ENCODE measurements at places on chromosomes 12 and 14. TPM values are rescaled to one million over a fixed set of nuclear protein-coding genes. Genes with fewer than 3 reads are reported as not detected.

DNA sequence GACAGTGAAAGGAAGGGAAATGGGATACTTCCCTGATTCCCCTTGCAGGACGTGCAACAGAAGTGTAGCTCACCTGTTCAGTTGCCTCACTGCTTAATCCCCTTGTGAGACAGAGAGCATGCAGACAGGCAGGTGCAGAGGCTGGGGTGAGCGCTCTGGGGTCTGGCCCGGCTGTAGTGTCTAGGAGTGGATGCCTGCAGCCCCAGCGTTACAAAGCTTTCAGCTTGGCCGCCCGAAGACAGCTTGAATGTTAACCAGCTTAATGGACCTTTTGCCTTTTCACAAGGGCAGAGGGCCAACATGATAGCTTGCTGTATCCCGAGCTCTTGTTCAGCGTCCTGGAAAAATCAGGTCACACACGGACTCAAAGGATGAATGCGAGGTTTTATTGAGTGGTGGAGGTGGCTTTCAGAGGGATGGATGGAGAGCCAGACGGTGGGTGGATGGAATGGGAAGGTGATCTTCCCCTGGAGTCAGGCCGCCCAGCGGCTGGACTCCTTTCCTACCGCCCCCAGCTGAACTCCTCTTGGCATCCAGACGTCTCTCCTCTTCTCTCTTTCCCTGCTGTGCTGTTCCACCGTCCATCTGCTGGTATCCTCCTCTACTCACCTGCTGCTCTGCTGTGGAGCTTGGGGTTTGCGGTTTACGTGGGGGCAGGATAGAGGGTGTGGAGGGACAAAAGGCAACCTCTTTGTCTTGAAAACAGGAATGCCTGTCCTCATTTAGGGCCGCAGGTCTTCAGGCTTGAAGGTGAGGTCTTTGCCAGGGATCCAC, 86.2 kb upstream of the RESF1 start:
- H3K4me3 ChIP-seq = no peak overlapping the region
- no peaks in the 10 kb centered on the region for H3K27me3 ChIP-seq
- DNase-seq = no peak
- H3K27ac ChIP-seq = no peak overlapping the region

DNA sequence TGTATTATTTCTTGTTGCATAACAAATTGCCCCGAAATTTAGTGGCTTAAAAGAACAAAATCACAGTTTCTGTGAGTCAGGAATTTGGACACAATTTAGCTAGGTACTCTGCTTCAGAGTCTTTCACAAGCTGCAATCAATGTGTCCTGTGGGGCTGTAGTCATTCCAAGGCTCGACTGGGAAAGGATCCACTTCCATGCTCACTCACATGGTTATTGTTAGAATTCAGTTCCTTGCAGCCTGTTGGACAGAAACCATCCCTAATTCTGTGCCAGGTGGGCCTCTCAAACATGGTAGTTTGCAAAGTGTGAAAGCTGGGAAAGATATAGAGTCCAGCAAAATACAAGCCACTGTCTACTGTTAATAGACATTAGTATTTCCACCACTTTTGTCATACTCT, 59.7 kb upstream of the ARID2 start:
- no peak for DNase-seq
- H3K36me3 ChIP-seq = no peaks in the 10 kb centered on the region
- no peaks in the 10 kb centered on the region for H3K27me3 ChIP-seq
- H3K27ac ChIP-seq = no peak overlapping the region
- no peak overlapping the region for H3K4me3 ChIP-seq
- peaks cover 11% of the 10 kb centered on the region for H3K4me1 ChIP-seq

GRCh38 chr12:13027032-13027431, 17.1 kb upstream of the FAM234B start:
- DNase-seq = no peak
- H3K27ac ChIP-seq = no peak overlapping the region
- H3K4me1 ChIP-seq = peaks cover 16% of the 10 kb centered on the region
- no peaks in the 10 kb centered on the region for H3K27me3 ChIP-seq
- H3K36me3 ChIP-seq = no peaks in the 10 kb centered on the region
- H3K4me3 ChIP-seq = no peak overlapping the region

- H3K27ac ChIP-seq = no peak overlapping the region
- H3K27me3 ChIP-seq = no peaks in the 10 kb centered on the region
- peaks cover 10% of the 10 kb centered on the region for H3K4me1 ChIP-seq
Measured at GRCh38 chr12:59737725-59738463, 142.1 kb downstream of the SLC16A7 start.

DNA sequence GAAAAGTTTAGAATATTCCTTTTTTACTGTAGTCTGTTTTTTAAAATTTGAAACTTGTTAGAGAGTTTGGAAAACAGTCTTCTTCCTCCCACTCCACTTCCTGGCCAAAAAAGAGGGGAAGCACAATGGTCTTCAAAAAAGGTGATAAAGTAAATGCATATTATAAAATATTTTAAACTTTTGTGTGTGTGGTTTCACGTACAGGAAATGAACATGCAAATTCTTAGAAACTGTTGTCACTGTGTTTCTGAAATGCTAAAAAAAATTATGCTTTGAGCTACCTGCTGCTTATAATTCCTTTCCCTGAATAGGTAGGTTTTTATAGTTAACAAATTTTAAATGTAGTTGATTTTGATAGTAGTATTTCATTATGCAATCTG, 2.9 kb downstream of the FGFR1OP2 start:
- no peaks in the 10 kb centered on the region for H3K36me3 ChIP-seq
- H3K27ac ChIP-seq = no peak overlapping the region
- H3K4me1 ChIP-seq = peaks cover 32% of the 10 kb centered on the region
- H3K4me3 ChIP-seq = no peak overlapping the region

GRCh38 chr12:32296567-32296966, 102.8 kb upstream of the FGD4 start:
- DNase-seq = no peak
- H3K4me3 ChIP-seq = no peak overlapping the region
- H3K27me3 ChIP-seq = no peaks in the 10 kb centered on the region
- no peaks in the 10 kb centered on the region for H3K36me3 ChIP-seq

DNA sequence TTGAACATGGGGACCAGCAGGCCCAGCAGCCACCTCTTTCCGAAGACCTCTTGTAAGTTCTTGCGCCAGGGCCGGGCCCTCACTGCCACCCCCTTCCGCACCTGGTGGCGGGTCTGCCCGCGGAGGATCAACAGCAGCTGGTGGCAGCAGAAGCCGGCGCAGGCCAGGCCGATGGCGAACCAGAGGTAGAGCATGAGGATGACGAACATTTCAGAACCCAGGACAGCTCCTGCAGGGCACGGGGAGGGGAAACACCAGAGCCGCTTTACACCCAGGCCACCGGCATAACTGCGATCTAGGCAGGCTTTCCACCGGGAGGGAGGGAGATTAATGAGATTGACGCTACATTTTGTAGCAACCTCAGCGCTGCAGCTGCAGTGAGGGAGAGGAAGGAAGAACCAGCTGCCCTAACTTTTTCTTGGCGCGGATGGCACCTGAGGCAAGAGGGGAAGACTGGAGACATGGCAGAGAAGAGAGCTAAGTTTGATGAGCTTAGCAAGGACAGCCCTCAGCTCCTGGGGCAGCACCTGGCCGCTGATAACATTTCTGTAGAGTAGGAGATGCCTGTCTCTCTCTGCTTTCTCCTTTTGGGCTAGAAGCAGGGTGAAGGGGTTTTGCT, 7.8 kb downstream of the ZDHHC22 start:
- H3K36me3 ChIP-seq = no peaks in the 10 kb centered on the region
- H3K4me3 ChIP-seq = no peak overlapping the region
- no peaks in the 10 kb centered on the region for H3K4me1 ChIP-seq
- no peaks in the 10 kb centered on the region for H3K27me3 ChIP-seq
- no peak for DNase-seq

DNA sequence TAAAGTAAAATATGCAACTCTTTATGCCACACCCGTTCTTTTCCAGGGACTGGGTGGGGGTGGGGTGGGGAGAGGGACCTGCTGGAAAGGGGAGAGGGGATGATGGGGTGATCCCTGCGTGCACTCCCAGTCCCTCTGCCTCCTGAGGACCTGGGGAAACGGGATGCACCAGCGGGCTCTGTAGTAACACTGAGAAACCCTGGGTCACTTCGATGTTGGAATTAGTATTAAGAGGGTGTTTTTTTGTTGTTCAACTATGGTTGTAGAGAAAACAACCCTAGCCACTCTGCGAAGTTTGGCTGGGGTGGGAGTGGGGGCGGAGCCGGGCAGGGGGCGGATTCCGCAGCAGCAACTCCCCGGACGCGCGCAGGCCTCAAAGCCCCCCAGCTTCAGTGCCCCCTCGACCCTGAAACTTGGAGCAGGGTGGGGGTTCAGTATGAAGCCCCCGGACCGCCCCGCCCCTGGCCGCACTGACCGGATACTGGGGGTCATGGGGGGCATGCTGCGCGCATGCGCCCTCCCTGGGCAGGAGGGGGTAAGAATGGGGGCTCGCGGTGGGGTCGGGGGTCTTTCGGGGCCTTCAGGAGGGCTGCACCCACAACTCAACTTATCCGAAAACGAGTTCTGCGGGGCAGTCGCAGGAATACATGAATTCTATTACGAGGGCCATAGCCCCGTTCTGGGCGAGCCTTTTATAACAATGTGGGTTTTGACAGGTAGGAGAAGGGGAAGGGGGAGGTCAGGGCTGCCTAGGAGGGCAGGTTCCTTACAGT, 1.3 kb upstream of the ARHGEF25 start:
- H3K27me3 ChIP-seq = no peaks in the 10 kb centered on the region
- H3K36me3 ChIP-seq = peaks cover 36% of the 10 kb centered on the region
- H3K4me3 ChIP-seq = peak overlapping the region; percentile 92
- H3K27ac ChIP-seq = peak overlapping the region; percentile 98
- peaks cover 96% of the 10 kb centered on the region for H3K4me1 ChIP-seq

Gene CHD8
- total RNA-seq = 56.1 TPM

GRCh38 chr12:19841451-19841850, 402.2 kb downstream of the AEBP2 start:
- H3K4me1 ChIP-seq = peaks cover 16% of the 10 kb centered on the region
- H3K27ac ChIP-seq = no peak overlapping the region
- H3K36me3 ChIP-seq = no peaks in the 10 kb centered on the region
- no peak for DNase-seq

DNA sequence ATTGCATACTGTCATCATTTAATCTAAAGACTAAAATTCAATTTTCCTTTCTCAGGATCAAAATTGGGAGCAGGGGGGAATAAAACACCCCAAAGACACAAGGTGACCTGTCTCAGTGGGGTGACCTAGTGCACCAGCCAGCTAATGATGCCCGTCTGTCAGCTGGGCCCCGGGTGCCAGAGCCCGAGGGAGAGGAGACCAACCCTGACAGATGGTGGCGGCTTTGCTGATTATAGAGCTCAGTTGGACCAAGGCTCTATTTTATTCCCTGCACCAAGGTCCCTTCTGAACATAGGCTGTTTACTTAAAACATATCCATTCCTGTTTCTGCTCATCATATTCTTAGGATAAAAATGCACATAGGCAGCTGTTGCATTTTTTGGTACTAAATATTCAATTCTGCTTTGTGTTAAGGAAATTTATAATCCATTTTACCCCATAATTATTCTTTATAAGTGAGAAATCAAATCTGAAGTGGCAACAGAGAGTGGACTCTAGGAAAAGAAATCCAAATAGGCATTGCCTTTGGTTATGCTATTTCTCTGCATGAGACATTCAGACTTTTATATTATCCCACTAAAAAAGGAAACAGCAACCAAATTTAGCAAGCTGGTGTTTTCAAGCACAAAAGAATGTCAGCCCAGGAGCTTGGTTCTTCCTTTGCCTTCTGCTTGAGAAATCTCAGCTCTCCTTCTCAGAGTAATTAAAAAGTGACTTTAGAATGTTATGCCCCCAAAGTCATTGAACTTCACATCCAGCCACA, 96.8 kb upstream of the IFNG-AS1 start:
- H3K4me1 ChIP-seq = no peaks in the 10 kb centered on the region
- no peaks in the 10 kb centered on the region for H3K27me3 ChIP-seq
- no peaks in the 10 kb centered on the region for H3K36me3 ChIP-seq

DNA sequence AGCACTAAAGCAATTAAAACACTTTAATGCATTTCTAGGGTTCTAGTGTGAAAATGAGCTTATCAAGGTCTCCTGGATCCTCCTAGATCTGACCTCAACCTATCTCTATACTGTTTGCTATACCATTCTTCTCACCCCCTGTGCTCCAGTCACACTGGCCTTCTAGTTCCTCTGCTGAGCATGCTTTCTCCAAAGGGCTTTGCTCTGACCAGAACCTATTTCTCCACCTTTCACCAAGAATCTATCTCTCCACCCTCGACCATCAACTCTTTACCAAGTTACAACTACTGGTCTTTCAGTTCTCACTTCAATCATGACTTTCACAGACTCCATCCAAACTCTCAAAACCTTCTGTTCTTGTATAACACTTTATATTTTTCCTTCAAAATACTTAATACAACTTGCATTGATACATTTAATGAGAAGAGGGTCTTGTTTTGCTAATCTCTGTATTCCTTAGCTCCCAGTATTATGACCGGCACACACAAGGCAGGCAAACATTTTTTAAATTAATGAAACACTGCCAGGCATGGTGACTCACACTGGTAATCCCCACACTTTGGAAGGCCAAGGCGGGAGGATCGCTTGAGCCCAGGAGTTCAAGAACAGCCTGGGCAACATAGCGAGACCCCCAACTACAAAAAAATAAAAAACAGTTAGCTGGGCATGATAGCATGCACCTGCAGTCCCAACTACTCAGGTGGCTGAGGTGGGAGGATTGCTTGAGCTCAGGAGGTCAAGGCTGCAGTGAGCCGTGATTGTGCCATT, 22.8 kb downstream of the PPP1R12A start:
- peak overlapping the region; percentile 53 for H3K27ac ChIP-seq
- H3K36me3 ChIP-seq = no peaks in the 10 kb centered on the region
- no peaks in the 10 kb centered on the region for H3K27me3 ChIP-seq
- peak overlapping the region; percentile 15 for H3K4me3 ChIP-seq
- DNase-seq = no peak
- peaks cover 99% of the 10 kb centered on the region for H3K4me1 ChIP-seq

DNA sequence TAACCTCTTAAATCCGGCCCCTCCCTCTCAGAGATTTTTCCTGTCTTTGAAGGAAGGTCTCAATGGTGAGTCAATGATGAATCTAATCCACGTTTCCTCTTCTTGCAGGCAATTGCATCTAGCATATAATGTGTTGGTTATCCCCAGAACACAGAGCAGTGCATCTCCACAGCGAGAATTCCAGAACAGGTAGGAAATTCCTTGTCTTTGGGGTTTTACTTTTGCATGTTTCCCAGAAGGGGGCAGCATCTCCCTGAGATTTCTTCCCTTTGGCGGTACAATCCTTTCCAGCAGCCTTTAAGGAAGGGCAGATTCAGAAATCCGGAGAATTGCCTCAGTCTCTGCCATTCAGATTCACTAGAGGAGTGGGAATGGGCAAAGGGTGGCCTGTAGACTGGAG, 128.0 kb downstream of the KCNA5 start:
- H3K36me3 ChIP-seq = no peaks in the 10 kb centered on the region
- no peaks in the 10 kb centered on the region for H3K4me1 ChIP-seq
- H3K27ac ChIP-seq = no peak overlapping the region
- no peak overlapping the region for H3K4me3 ChIP-seq

DNA sequence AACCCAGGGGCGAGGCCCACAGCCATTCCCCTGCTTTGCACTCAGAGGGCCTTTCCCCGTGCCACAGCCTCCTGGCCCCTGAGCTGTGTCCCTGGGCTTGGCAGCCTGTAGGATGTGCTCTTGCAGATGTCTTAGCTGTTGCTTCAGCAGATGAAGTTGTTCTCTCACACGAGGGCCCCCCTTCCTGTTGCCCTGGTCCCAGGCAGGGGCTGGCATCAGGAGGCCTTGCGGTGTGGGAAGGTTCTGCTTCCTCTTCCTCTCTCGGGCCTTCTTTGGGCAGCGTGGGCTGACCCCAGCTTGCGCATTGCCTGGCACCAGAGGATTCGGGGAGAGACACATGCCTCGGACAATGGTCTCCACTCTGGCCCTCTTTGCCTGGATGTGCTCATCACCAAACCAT, 12.7 kb downstream of the PROX2 start:
- H3K4me1 ChIP-seq = peaks cover 10% of the 10 kb centered on the region
- no peak overlapping the region for H3K27ac ChIP-seq
- H3K4me3 ChIP-seq = no peak overlapping the region
- no peaks in the 10 kb centered on the region for H3K36me3 ChIP-seq

GRCh38 chr12:31570880-31571279, 20.1 kb downstream of the DENND5B start:
- no peak overlapping the region for H3K4me3 ChIP-seq
- no peaks in the 10 kb centered on the region for H3K36me3 ChIP-seq
- no peak overlapping the region for H3K27ac ChIP-seq
- no peak for DNase-seq

Data from esophagus muscularis mucosa (tissue), 4 donors.